ENCODE measurements at places on chromosomes 1 and 21.
A peak's percentile ranks its signal among the peaks of the same experiment; 100 is the strongest.

GRCh38 chr1:11072216-11072917, 12.5 kb upstream of the SRM start:
- no peak for DNase-seq

DNA sequence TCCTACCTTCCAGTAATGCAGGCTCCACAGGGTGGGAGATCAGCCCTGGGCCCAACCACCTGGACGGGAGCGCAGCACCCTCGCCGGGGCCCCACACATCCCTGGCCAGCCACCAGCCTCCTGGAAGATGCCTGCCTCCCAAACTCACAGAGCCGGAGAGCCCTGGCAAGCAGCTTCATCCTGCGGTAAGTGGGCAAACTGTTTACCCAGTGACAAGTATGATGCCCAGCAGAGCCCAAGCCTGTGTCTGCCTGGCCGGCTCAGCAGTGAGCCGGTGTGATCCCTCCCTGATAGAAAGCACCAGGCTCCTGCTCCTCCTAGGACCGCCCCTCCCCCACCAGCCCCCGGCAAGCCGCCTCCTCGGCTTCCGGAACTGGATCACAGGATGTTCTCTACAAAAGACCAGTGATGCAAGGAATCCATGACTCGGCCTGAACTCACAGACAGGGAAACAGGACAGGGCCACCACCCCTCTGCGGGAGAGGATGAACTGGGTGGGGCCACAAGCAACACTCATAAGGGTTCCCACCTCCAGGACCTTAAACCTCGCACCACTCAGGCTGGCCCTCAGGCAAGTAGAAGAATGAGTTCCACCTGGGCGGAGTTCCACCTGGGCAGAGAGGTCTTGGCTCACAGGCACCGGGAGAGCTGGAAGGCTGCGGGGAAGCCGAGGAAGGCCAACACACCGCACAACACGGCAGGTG, 7.9 kb downstream of the ACOT7 start:
- no peak for DNase-seq

DNA sequence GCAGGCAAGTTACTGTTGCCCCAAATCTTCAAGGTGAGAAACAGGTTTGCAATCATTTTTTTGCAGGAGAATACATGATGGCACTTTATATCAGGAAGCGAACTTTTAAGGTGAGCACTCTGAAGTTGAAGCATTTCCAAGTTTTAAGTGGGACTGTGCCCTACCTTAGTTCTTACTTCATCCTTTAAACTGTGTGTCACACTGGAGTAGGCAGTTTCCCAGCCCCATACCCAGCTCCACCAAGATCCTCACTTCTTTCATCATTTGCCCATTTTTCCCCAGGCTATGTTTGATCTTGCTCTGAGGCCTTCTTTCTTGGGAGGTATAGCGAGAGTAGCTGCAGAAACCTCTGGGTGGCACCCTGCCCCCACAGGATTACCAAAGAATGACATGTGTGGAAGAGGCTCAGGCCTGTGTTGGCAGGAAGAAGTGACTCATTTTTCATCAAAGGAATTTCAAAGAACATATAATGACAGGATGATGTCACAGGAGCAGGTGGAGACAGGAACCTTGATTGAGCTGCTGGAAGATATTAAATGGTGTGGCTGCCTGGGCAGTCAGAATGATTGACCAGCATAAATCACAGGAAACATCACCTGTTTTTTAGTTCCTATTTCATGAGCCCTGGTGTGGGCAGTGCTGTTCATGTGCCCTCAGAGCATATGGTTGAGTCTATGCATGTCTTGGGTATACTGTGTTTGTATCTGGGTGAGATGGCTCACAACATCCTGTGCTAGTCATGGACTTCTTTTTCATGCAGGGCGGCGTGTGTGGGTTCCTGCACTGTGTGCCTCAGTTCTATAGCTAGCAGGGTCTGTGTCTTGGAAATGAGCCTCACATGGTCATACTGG, 20.8 kb upstream of the MACF1 start:
- peak; percentile 53 for DNase-seq

- no peak for DNase-seq
Measured at GRCh38 chr1:25694167-25695007, 77.8 kb downstream of the MAN1C1 start.

GRCh38 chr1:205988585-205988995, 14.6 kb downstream of the RAB7B start:
- peak; percentile 35 for DNase-seq

- DNase-seq = no peak
Measured at GRCh38 chr1:147560765-147561471, 19.6 kb downstream of the BCL9 start.

DNA sequence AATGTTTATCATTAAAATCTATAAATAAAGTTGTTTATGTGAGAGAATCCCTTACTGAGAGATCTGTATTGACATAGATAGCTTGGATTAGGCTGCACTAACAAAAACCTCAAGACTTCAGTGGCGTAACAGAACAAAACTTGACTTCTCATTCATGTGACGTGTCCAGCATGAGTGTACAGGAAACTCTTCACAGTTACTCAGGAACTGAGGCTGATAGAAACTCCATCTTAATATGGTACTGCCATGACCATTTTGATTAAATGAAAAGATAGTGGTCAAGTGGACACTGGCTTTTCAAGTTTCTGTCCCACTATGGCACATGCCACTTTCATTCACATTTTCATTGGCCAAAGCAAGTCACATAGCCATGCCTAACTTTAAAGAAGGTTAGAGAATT, 3.7 kb downstream of the ST3GAL3 start:
- no peak for DNase-seq

DNA sequence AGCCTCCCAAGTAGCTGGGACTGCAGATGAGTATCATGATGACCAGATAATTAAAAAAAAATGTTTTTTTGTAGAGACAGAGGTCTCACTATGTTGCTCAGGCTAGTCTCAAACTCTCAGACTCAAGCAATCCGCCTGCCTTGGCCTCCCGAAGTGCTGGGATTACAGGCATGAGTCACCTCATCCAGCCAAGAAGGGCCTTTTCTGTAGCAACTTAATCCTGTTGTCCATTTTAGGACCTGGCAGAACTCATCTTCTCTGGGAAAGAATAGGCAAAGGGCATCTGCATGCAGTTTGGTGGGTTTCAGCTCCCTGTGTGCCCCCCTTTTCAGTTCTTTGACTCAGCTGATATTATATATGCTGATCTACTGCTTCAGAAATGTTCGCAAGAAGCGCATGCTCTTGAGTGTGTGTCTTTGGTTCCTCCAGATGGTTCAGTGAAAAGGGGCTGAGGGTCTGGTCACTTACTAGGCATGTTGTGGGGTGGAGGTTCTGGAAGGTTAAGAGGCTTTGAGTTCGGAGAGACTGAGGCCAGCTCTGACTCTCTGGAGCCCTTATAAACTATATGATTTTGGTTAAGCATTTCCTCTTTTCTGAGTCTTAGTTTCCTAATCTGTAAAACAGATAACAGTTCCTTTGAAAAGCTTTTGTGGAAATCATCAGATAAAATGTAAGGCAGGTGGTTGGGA, 19.4 kb upstream of the SRSF4 start:
- DNase-seq = no peak

- no peak for DNase-seq
Measured at GRCh38 chr1:240709676-240710075, 97.7 kb upstream of the GREM2 start.

DNA sequence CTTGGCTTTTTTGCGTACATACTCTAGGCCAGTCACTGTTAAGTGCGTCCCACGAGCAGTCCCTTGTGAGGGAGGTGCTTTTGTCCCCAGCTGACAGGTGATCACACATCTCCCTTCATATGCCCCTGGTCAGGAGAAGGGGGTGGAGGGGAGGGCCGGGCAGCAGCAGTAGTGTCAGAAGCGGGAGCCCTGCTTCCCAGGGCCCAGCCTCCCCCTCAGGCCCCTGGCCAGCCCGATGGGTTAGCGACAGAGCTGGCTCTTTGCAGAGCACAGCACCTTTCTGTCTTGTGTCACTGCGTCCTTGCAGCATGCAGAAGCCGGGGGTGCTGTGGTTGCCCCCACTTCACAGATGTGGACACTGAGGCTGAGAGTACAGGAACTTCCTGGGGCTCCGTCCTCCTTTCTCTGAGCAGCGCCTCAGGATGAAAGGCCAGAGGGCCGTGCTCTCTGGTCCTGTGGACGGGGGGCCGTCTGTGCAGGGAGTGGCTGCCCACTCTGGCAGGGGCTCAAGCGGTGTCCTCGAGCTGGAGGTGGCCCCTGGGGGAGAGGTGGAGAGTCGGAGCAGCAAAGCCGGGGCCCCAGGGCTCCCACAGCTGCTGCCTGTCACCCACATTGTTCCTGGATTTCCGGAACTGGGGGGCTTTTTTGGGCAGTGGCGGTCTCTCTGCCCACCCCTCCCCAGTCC, 5.9 kb downstream of the TMEM201 start:
- DNase-seq = no peak

DNA sequence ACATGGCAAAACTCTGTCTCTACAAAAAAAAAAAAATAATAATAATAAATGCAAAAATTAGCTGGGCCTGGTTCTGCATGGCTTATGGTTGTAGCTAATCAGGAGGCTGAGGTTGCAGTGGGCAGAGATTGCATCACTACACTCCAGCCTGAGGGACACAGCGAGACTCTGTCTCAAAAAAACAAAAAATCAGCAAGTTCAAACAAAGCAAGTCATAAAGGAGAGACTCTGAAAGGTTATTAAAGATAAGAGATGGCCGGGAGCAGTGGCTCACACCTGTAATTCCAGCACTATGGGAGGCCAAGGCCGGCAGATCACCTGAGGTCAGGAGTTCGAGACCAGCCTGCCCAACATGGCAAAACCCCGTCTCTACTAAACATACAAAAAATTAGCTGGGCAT, 28.8 kb downstream of the COP1 start:
- DNase-seq = no peak

GRCh38 chr1:95353194-95353593, 119.2 kb downstream of the RWDD3 start:
- no peak for DNase-seq

DNA sequence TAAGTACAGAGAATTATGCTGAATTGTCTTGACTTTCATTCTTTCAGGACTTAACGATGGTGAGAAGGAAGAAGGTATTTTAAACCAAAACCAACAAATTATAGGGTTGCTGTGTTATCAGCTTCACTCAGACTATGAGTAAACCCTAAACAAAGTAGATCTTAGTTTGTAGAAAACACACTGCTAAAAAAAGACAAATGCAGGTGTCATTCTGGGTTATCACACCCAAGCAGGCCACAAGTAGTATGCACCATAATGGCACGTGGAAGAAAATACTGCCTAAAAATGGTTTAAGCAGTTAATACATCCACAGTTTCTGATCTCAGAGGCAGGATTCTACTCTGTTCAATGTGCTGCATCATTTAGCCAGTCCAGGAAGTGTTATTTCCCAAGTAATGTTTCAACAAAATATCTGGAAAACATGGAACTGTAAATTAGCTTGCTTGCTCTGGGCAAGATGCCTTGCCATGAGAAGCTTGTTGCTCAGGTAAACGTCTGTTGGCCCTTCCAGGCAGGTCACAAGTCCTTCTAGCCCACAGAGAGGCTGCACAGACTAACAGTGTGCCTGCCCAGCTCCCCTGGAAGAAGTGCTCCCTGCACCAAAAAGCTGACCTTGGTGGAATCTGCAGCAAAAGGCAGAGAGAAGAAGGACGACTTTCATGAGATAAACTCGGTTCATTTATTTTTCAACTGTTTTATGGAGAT, 4.1 kb downstream of the DIPK1A start:
- no peak for DNase-seq

DNA sequence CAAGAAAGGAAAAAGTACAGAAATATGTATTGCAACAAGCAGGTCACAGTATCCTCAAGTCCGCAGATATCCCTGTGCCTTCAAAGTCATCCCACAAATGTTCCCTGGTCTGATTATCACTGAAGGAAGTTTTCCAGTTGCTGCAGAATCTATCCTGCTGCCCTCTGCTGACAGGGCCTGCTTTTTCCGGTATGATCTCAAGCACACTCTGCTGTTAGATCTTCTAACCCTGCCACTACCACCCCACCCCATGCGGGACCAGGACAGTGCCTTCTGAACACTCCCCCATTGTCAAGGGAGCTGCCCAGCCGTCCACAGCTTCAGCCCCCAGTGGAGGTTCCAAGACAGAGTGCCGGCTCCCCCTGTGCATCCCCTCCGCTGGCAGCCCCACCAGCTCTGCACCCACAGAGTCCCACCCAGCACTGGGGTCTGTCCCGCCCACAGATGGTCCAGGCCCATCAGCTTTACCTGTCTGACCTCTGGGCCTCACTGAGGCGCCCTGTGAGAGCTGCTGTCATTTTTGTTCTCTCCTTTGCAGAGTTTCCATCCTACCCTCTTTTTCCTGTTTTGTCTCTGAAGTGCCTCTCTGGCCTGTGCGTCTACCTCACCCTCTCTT, 27.9 kb downstream of the FAM163A start:
- DNase-seq = no peak

DNA sequence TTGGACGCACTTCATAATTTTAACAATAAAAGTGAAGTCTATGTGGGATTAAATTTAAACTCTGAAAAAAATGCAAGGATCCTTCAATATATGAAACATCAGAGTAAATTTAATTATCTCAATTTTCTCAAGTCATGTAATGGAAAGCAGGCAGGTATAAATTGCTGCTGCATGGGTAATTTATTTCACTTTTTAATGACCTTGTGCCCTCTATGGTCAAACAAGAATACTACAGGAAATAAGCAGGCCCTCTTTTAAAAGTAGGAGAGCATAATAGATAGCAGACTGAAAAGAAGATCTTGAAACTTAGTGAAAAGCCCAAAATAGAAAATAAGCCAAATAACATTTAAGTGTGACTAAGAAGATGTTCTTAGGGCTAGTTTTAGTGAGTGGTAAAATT, 22.9 kb downstream of the BCAS2 start:
- DNase-seq = no peak

GRCh38 chr1:236514703-236515442, 8.9 kb upstream of the LGALS8 start:
- no peak for DNase-seq

- DNase-seq = peak; percentile 36
Measured at GRCh38 chr1:36365381-36365780, 20.3 kb downstream of the STK40 start.

GRCh38 chr1:209646558-209646957, 5.7 kb downstream of the LAMB3 start:
- DNase-seq = no peak

GRCh38 chr21:40546647-40547046, 300.3 kb downstream of the DSCAM start:
- DNase-seq = no peak

DNA sequence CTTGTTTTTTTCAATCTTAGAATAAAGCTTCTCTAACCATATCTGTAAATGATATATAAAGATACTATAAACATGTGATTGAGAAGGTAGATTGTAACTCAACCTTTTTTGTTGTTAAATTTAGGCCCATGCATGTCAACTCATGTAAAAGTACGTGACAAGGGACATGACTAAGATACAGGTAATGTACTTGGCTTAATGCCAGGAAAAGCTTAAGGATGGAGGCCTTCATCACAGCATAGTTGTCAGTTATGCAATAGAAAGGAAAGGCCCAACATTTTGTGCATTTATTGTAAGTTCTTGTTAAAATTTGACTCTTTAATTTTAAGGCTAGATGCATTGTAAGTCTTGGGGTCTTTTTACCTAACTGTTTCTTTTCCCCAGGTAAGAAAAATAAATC, 305.1 kb downstream of the LTN1 start:
- DNase-seq = peak; percentile 2

- no peak for DNase-seq
Measured at GRCh38 chr1:222995620-222996309, 147.3 kb downstream of the TLR5 start.

- DNase-seq = peak; percentile 66
Measured at GRCh38 chr1:95197616-95198252, 36.3 kb upstream of the RWDD3 start.
